ENCODE measurements at places on chromosomes 7 and 10. TPM values are rescaled to one million over a fixed set of nuclear protein-coding genes. Genes with fewer than 3 reads are reported as not detected.

Gene DYNC1I1
- 0.21 TPM for total RNA-seq

Gene CNPY1
- not detected for total RNA-seq

Gene SLC25A28
- 12.8 TPM for total RNA-seq

Gene KAZALD1
- 3.8 TPM for total RNA-seq

Gene NPC1L1
- total RNA-seq: not detected

Gene ANKRD61
- total RNA-seq: not detected

Gene GSDME
- total RNA-seq: 54.8 TPM
